Cerebellar cortex (tissue), 1 donor: ENCODE measurements at places on chromosomes 1 and 21.
A peak's percentile ranks its signal among the peaks of the same experiment; 100 is the strongest.

- DNase-seq: no peak
These were observed 17.1 kb upstream of the PROK1 start for GRCh38 chr1:110433803-110434202.

- no peak for DNase-seq
These were observed 21.5 kb downstream of the BRINP3 start for GRCh38 chr1:190456129-190456528.

DNA sequence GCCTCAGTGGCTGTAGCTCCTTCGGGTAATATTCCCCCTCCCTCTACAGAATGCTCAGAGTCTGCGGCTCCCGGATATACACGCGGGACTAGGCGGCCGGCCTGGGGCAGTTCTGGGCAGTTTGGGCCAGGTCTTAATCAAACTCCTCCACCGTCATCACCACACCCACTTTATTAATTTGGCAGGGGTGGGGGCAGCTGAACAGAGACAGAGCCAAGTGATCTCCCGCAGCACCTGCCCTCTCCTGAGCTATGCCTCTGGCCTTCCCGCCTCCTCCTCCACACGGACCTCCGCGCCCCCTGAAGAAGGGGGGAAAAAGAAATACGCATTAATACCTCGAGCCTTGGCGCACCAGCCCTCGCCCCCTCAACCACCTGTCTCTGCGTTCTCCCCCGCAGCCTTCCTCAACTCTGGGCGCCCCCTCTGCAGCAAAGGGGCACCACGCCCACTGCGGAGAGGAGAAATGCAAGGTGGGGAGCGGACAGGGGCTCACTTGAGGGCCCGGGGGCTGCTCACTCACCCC, 42.6 kb downstream of the CD34 start:
- no peak for DNase-seq

DNA sequence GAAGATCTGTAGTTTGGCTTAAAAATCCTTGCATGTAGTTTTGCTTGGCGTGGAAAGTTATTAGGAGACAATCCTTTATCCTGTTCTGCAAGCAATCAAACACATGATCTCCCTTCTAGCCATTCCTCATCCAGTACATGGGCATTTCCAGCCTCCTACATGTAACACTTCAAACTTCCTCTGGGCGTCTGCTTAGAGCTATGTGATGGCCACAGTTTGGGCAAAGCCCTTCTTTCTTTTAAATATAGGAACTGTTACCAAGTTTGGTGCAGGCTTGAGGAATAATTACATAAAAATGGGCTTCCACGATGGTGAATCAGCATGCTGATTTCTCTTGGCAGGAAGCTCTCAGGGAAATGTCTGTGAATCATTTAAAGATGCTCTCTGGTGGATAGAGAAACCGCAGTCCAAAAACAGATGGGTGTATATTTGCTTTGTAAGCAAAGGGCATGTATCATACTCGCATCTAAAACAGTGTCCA, 176.9 kb upstream of the FMN2 start:
- DNase-seq: no peak

GRCh38 chr1:181335631-181336030, 147.7 kb upstream of the CACNA1E start:
- peak; percentile 77 for DNase-seq

- DNase-seq: no peak
These were observed 134.4 kb upstream of the SMYD2 start for GRCh38 chr1:214146523-214146922.

DNA sequence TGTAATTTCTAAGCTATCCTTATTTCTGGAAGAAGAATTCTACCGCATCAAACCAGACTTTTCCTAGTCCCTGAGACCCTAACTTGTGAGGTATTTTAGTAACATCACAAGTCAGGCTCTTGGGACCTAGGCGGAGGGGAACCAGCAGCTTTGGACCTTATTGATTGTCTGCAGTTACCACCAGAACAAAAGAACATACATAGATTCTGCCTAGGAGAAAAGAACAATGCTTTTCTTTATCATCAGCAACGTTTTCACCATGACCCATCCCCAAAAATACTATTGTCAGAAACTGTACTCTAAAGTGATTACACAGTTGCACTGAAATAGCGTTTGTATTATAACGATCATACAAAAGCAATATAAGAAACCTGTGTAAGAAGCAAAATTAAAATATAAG, 860.4 kb downstream of the USP25 start:
- DNase-seq: peak; percentile 40

GRCh38 chr1:147273409-147274336, 31.2 kb downstream of the CHD1L start:
- DNase-seq: peak; percentile 66

GRCh38 chr1:15847100-15847892, at the start of gene SPEN:
Gene SPEN, plus strand, starts transcription at chr1:15847707. Its CDS starts 361 bp downstream, at chr1:15848068.
- peak; percentile 94 for DNase-seq

DNA sequence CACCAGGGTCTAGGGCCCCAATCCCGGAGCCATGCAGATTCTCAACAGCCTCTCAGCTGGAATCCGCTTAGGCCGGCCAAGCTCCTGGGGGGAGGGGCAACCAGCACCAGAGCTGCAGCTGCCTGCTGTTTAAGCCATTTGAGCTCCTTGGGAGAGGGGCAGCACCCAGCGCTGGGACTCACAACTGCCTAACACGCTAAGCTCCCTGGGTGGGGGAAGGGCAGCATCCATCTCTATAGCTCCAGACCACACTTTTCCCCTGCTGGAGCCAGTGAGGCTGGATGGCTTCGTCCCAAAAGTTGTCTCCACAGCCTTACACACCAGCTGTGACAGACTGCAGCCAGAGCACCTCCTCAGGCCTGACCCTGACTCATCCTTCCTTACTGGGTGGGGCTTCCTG, 6.9 kb upstream of the PTGFR start:
- no peak for DNase-seq

DNA sequence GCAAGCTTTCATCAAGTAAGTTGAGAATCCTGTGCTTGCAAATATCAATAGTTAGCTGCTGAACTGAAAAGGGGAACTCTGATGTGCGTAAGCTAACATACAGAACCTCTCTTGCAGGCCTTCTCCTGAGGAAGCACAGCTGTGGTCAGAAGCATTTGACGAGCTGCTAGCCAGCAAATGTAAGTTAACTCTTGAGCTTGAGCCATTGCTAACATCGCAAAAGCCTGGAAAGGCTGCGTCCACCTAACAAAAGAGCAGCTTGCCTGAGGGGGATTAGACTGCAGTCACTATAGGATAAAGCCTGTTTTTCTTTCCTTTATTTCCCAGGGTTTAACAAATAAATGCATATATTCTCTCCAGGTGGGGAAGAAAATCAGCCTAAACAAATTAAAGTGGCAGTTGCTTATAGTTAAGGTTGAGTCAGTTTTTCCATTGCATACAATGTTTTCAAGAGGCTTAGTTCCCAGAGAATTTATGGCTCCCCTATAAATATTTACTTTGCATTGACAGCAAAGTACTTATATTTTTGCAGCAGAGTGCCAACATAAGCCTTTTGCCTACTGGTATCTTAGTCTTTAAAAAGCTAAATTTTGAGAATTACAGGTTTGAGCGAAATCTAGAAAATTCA, 1.5 kb downstream of the RGS2 start:
- peak; percentile 33 for DNase-seq

- DNase-seq: no peak
These were observed 68.1 kb downstream of the URB2 start for GRCh38 chr1:229694053-229694693.

GRCh38 chr1:218299416-218299815, 14.3 kb downstream of the RRP15 start:
- peak; percentile 47 for DNase-seq

- DNase-seq: peak; percentile 63
These were observed 79.6 kb upstream of the AK4 start for GRCh38 chr1:65068202-65069010.

DNA sequence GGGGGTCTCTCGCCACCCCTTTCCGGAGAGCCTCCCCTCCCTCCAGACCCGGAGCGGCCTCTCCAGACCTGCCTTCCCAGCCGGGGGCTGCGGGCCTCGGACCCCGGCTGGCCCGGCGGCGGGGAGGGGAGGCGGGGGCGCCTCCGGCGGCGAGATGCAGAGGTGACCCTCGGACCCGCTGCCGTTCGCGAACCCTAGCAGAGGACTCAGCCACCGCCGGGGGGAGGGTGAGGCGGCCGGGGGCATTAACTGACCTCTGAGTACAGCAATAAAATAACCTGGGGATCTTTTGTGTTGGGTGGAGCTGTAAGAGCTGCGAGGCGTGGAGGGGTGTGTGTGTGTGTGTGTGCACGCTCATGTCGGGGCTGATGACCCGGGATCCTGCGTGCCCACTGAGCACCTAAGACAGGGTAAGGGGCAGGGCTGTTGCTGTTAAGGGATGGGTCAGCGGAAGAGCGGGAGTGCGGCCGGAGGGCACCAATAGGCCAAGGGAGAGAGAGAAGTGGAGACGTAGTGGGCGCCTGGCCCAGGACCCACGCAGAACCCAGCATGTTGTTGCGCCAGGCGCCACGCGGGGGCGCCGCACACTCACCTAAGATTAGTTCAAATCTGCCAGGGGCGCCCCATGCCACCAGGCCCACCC, 6.3 kb downstream of the HAPLN2 start:
- peak; percentile 69 for DNase-seq

- DNase-seq: no peak
These were observed 47.6 kb upstream of the PPP2R5A start for GRCh38 chr1:212237651-212238050.

GRCh38 chr1:28147264-28148094, 29.0 kb downstream of the PTAFR start:
- DNase-seq: no peak

GRCh38 chr1:234214911-234215892, 158.1 kb upstream of the COA6 start:
- peak; percentile 88 for DNase-seq

DNA sequence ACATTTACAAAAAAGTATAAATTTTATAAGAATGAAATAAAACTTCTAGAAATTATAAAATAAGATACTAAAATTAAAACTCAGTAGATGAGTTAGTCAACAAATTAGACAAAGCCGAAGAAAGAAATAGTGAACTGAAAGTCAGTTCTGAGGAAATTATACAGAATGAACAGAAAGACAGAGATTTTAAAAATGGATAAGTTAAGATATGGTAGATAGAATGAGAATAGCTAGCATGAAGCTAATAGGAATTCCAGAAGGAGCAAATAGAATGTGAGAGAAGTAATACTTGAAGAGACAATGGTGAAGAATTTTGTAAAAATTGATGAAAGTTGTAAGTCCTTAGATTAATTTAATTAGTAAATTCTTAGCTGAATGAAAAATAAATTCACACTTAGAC, 430.4 kb upstream of the RUNX1 start:
- no peak for DNase-seq

- no peak for DNase-seq
These were observed 67.6 kb downstream of the TENT5C start for GRCh38 chr1:117673405-117673804.

DNA sequence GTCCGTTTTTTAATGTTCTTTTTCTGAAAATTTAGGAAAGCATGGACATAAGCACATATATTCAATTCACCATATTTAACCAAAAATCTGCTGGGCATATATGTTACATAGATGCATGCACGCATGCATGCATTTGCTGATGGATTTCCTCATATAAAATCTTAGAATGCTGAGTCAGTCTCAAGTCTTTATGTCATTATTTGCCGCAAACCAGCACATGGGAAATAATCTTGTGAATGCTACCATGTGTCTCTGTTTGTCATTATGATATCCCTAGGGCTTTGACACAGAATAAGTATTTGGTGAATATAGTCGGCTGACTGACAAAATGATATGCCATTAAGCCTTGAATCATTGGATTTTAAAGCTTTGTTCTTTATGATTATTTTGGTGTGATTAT, 776.5 kb downstream of the KCNT2 start:
- no peak for DNase-seq

- DNase-seq: no peak
These were observed 55.2 kb upstream of the PTGS2 start for GRCh38 chr1:186735463-186735862.

DNA sequence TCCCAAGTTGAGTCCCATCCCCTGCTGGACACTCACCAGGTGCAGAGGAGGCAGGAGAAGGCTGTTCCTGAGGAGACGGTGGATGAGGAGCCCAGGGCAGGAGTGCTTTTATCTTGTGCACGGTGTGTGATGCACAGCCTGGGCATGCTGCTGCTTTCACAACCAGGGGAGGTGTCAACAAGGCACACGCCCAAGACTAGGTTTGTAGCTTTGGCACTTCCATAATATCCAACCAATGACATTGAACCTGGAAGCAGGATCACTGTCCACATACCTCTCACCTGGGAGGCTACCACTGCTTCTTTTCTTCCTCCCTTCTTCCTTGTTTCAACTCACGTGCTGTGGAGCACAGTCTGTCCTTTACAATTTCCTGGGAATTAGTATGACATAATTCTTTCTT, at the start of gene LCE3D:
Gene LCE3D (minus strand): TSS at position 84 of the 400 bp plus-strand sequence. CDS start 580 bp downstream, outside the sequence.
- no peak for DNase-seq

- DNase-seq: no peak
These were observed 112.2 kb downstream of the BRINP2 start for GRCh38 chr1:177282976-177283375.

- DNase-seq: peak; percentile 57
These were observed 1.3 kb upstream of the UBE4B start for GRCh38 chr1:10031461-10031860.

DNA sequence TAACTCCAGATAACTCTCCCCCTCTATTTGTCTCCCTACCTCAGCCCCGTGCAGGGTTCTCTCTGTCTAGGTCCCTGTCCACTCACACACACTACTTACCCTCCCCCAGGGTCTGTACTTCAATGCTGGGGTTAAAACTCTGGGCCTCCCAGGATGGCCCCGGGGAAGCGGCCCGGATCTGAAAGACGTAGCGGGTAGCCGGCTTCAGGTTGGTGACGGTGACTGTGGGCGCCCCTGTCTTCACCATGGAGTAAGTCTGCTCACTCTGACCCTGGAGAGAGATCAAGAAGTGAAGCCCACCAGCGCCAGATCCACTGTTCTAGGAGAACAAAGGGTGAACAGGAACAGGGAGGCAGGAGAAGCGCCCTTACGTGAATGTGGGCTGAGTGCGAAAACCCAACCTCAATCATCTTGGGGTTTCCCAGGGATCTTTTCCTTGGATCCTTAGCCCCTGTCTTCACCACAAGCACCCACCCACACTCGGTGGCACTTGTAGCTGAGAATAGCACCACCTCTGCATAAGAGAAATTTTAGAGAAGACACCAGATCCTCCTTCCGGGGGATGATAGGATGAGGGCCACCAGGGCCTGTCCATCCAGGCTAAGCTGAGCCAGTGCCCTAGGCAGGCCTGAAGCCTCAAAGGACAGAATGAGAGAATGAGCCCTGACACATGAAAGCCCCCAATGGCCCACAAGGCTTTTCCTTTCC, 33.5 kb downstream of the EPHA10 start:
- DNase-seq: no peak

GRCh38 chr1:228340686-228341449, 65.8 kb downstream of the TRIM11 start:
- no peak for DNase-seq

DNA sequence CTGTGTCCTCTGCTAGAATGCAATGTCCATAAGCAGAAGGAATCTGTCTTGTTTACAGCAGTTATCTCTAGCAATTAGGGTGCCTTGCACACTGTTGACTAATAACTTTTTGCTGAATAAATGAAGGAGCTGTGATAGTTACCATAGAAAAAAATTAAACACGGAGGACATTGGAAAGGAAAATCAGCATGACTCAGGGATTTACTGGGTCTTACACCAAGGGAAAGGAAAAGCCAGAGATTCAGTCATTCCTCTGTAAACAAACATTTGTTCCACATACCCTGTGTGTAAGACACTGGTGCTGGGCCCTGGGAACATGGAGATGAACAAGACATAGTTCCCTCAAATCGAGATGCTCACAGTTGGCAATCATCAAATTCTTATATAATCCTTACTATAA, 183.3 kb downstream of the PTGER3 start:
- no peak for DNase-seq

- DNase-seq: no peak
These were observed 72.1 kb downstream of the DISP1 start for GRCh38 chr1:222886878-222887351.
